ENCODE measurements at places on chromosomes 11 and 22. TPM values are rescaled to one million over a fixed set of nuclear protein-coding genes. Genes with fewer than 3 reads are reported as not detected.

DNA sequence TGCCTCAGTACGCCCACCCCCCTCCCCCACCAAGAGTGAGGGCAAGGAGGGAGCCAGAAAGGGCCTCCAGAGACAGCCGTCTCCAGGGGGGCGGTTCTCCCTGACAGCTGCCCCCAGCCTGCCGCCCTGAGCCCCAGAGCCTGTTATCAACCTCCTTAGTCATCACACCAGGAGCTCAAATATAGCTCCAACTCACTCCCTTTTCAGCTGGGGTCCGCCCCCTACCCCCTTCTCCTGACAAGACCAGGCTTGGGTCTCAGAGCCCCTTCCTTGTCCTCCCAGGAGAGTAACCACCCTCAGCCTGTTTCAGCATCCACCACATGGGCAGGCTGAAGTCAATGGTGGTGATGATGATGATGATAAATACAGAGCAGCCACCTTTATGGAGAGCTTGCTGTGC, 2.5 kb upstream of the INPP5J start:
- H3K4me3 ChIP-seq: no peak overlapping the region
- peaks cover 8% of the 10 kb centered on the region for H3K4me1 ChIP-seq
- no peak for DNase-seq
- H3K27me3 ChIP-seq: no peaks in the 10 kb centered on the region
- H3K27ac ChIP-seq: no peak overlapping the region

The FGF3 gene
- total RNA-seq: not detected

DNA sequence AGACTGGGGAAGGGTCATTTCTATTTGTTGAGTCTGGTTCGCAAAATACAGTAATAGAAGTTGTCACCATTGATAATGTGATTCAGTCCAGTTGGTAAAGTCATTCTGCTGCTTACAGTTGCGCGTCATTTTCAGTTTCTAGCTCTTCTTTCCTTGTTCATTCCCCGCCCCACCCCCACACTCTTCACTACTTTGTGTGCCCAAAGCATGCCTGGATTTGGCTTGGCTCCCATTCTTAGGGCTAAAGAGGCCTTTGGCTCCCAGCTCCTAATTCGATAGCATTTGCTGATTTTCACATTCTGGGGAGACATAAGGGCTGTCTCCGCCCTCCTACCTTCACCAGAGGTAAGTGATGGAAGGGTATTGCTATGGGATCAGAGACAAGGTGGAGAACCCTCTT, 43.0 kb downstream of the CECR2 start:
- H3K4me1 ChIP-seq: no peaks in the 10 kb centered on the region
- no peak overlapping the region for H3K27ac ChIP-seq

- H3K27me3 ChIP-seq: no peaks in the 10 kb centered on the region
- H3K36me3 ChIP-seq: no peaks in the 10 kb centered on the region
- peaks cover 6% of the 10 kb centered on the region for H3K4me1 ChIP-seq
- no peak overlapping the region for H3K4me3 ChIP-seq
- H3K27ac ChIP-seq: no peak overlapping the region
- no peak for DNase-seq
Measured at GRCh38 chr22:40042312-40042711, 47.6 kb downstream of the FAM83F start.

The DDX25 gene
- total RNA-seq: 0.16 TPM

The PDGFB gene
- total RNA-seq: 1.9 TPM

DNA sequence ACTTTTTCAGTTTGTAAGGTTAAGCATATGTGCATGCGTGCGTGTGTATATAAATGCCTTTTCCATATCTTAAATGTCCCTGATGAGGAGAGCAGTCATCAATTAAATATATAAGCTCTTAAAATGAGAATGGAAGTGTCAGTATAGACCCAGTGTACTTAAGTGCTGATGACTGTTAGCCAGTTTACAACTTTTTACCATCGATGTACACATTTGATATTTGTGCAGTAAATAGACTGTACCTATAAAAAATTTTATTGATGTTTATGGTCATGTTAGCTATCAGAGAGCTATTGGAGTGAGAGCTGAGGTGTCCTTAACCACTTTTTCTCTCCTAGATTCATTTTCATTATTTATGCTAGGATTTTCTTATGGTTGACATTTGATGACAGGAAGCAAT, 45.4 kb downstream of the TRAF6 start:
- H3K27ac ChIP-seq: no peak overlapping the region
- H3K4me1 ChIP-seq: no peaks in the 10 kb centered on the region
- H3K36me3 ChIP-seq: no peaks in the 10 kb centered on the region

The OLFML1 gene
- total RNA-seq: 2.8 TPM

GRCh38 chr11:70054004-70054403, 24.1 kb upstream of the ANO1 start:
- no peaks in the 10 kb centered on the region for H3K27me3 ChIP-seq
- H3K4me3 ChIP-seq: no peak overlapping the region
- no peaks in the 10 kb centered on the region for H3K36me3 ChIP-seq
- no peak for DNase-seq
- no peaks in the 10 kb centered on the region for H3K4me1 ChIP-seq
- H3K27ac ChIP-seq: no peak overlapping the region

The SYT7 gene
- 28.4 TPM for total RNA-seq

DNA sequence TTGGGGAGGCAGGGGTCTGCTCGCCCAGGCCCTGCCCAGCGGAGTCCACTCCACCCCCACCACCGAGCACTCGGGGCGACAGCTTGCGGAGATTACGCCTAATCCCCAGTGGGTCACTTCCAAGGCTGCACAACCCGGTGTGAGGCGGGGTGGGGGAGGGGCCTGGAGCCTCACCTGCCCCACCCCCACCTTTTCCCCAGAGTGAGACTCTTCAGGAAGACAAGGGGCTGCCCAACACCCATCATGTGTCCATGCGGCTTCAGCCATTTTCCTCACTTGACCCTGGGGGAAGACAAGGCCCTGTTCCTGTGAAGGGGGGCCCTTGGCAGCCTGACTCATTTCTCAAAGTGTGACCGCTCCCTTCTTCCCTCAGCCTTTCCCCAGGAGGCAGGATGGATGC, 12.5 kb downstream of the SYNGR1 start:
- no peak for DNase-seq
- no peak overlapping the region for H3K27ac ChIP-seq
- no peak overlapping the region for H3K4me3 ChIP-seq
- H3K4me1 ChIP-seq: no peaks in the 10 kb centered on the region
- H3K27me3 ChIP-seq: no peaks in the 10 kb centered on the region

GRCh38 chr22:43217285-43218030, 30.5 kb upstream of the TTLL12 start:
- DNase-seq: no peak
- no peaks in the 10 kb centered on the region for H3K27me3 ChIP-seq
- H3K36me3 ChIP-seq: no peaks in the 10 kb centered on the region
- H3K4me3 ChIP-seq: no peak overlapping the region

DNA sequence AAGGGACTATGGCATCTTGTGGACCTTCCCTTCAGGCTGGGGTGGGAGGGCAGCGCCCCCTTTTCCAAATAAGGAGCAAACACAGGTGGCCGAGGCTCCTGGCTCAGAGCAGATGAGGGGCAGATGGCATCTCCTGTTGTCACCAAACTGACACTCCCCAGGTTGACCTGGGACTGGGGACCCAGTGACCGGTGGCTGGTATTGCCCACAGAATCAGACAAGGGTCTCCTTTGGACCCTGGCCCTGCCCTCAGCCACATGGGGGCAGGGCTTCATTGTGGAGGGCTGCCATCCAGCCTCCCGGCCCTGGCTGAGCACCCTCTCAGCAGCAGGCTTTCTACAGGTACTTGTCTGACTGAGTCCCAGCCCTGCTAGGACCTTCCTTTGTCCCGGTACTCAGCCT, 842 bp upstream of the SIGIRR start:
- no peak for DNase-seq
- H3K36me3 ChIP-seq: no peaks in the 10 kb centered on the region
- H3K4me3 ChIP-seq: peak overlapping the region; percentile 70
- H3K27ac ChIP-seq: peak overlapping the region; percentile 90
- no peaks in the 10 kb centered on the region for H3K27me3 ChIP-seq

GRCh38 chr11:128716661-128717210, 22.9 kb downstream of the FLI1 start:
- H3K27ac ChIP-seq: peak overlapping the region; percentile 53
- no peaks in the 10 kb centered on the region for H3K27me3 ChIP-seq
- no peak for DNase-seq
- peaks cover 7% of the 10 kb centered on the region for H3K4me1 ChIP-seq

The PDGFD gene
- 2.1 TPM for total RNA-seq

The KIF18A gene
- total RNA-seq: 10.2 TPM

GRCh38 chr22:23772649-23773473, at the start of gene MMP11:
MMP11 (plus strand) TSS chr22:23772849; CDS start chr22:23772871, 22 bp downstream.
- peaks cover 16% of the 10 kb centered on the region for H3K4me1 ChIP-seq
- H3K27me3 ChIP-seq: no peaks in the 10 kb centered on the region
- no peak within 1 kb of the TSS for H3K27ac ChIP-seq
- H3K4me3 ChIP-seq: peak within 1 kb of the TSS; percentile 41
- H3K36me3 ChIP-seq: no peaks in the 10 kb centered on the region

DNA sequence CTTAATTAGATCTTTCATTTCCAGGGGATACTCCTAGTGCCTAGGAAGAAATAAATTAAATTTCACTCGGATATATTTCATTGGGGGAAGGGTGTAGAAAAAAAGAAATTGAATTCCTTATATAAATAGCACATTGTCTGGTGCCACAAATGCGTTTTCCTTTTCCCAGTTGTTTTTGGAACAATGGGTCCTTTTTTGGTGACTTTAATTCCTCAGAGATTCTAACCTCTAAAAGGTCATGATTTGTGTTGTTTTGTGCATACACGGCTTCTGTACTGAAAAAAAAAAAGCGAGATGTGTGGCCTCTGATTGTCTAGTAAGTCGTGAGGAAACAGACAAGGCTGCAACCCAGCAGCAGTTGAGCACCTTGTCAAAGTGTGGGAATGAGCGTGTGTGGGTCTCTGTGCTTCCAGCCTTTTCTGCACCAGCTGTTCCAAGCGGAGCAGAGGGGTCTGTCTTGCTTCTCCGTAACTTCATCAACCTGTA, 64.5 kb upstream of the CRTAM start:
- no peaks in the 10 kb centered on the region for H3K27me3 ChIP-seq
- no peak overlapping the region for H3K27ac ChIP-seq
- DNase-seq: no peak
- H3K4me3 ChIP-seq: no peak overlapping the region
- H3K4me1 ChIP-seq: no peaks in the 10 kb centered on the region
- H3K36me3 ChIP-seq: no peaks in the 10 kb centered on the region

DNA sequence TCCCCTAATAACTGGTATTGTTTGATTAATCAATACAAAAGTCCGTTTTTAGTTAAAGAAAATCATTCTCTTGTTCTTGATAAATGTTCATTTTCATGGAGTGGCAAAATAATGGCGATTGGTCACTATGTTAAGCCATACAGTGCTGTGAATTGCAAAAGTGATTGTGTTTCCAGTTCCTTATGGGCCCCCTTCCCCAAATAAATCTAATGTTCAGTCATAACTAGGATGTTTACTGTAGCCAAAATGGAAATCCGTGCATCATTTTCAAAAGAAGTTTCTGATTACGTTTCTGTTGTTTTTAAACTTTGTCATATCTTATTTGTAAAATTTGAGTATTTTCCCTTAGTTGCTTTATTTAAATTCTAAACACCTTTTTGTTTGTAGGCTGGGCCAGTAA, 845 bp downstream of the RBM7 start:
- peaks cover 4% of the 10 kb centered on the region for H3K36me3 ChIP-seq
- no peaks in the 10 kb centered on the region for H3K27me3 ChIP-seq
- DNase-seq: no peak

GRCh38 chr11:69244266-69244665, 49.7 kb upstream of the MYEOV start:
- no peaks in the 10 kb centered on the region for H3K27me3 ChIP-seq
- H3K36me3 ChIP-seq: no peaks in the 10 kb centered on the region
- no peak overlapping the region for H3K4me3 ChIP-seq
- no peak overlapping the region for H3K27ac ChIP-seq

The ANO3 gene
- 0.13 TPM for total RNA-seq

GRCh38 chr11:70568035-70568813, 169.9 kb downstream of the CTTN start:
- peak overlapping the region; percentile 69 for H3K27ac ChIP-seq
- H3K4me3 ChIP-seq: peak overlapping the region; percentile 20
- H3K4me1 ChIP-seq: peaks cover 7% of the 10 kb centered on the region
- no peaks in the 10 kb centered on the region for H3K36me3 ChIP-seq
- H3K27me3 ChIP-seq: no peaks in the 10 kb centered on the region
- DNase-seq: peak; percentile 78

- no peak overlapping the region for H3K27ac ChIP-seq
- no peak for DNase-seq
- peaks cover 3% of the 10 kb centered on the region for H3K27me3 ChIP-seq
- H3K36me3 ChIP-seq: no peaks in the 10 kb centered on the region
- H3K4me3 ChIP-seq: no peak overlapping the region
Measured at GRCh38 chr11:88511006-88511405, 173.5 kb upstream of the CTSC start.

The CNTN5 gene
- total RNA-seq: not detected

DNA sequence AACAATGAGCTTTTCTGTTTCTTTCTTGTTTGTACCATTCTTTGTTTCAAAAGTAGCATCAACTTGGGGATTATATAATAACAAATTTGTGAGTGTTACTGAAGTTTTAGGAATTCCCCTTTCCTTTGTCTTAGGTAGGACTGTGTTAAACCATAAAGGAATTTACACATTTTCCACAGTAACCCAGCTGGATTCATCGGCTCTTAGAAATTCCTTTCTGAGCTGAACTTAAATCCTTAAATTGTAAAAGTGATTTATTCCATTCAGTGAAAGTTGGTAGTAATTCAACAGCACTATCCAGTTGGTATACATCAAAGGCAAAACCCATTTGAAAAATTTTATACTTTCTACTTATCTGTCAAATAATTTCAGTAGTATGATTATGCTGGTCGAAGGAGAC, 11.8 kb downstream of the EMSY start:
- H3K27ac ChIP-seq: no peak overlapping the region
- DNase-seq: no peak
- H3K4me3 ChIP-seq: no peak overlapping the region
- H3K27me3 ChIP-seq: no peaks in the 10 kb centered on the region

The IL10RA gene
- total RNA-seq: 4.4 TPM

DNA sequence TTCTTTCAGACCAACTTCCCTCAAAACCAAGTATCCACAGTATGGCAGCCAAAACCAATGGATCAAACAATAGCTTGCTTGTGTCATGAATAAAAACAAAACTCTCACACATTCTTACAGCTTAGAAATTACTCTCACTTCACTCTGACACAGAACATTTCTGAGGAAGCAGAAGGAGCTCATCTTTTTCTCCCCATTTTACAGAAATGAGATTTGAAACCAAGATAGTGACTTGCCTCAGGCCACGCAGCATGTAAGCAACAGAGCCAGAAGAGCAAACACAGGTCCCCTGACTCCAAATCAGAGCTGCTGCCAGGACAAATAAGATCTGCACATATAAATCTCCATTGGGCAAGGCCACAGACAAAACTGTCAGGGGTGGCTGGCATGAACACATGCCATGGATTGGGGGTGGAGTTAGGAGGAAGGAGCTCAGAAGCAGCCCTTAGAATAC, 64.8 kb downstream of the RAB30 start:
- no peak overlapping the region for H3K4me3 ChIP-seq
- DNase-seq: no peak
- no peak overlapping the region for H3K27ac ChIP-seq
- no peaks in the 10 kb centered on the region for H3K27me3 ChIP-seq
- H3K4me1 ChIP-seq: no peaks in the 10 kb centered on the region

- H3K27me3 ChIP-seq: no peaks in the 10 kb centered on the region
- no peak overlapping the region for H3K4me3 ChIP-seq
- no peak for DNase-seq
- no peak overlapping the region for H3K27ac ChIP-seq
Measured at GRCh38 chr11:111624608-111625007, 22.4 kb downstream of the SIK2 start.
